ENCODE measurements at places on chromosomes 5 and 9. TPM values are rescaled to one million over a fixed set of nuclear protein-coding genes. Genes with fewer than 3 reads are reported as not detected.

The EDIL3 gene
- 28.8 TPM for total RNA-seq

The IL17B gene
- not detected for total RNA-seq

The SREK1IP1 gene
- total RNA-seq, result 23.5 TPM

The NR4A3 gene
- total RNA-seq, result 0.22 TPM

The C9orf85 gene
- total RNA-seq, result 11.3 TPM

The FGF18 gene
- not detected for total RNA-seq

The PAEP gene
- not detected for total RNA-seq

The COL15A1 gene
- total RNA-seq, result not detected

The PCYOX1L gene
- 23.3 TPM for total RNA-seq

The BARHL1 gene
- not detected for total RNA-seq

The GPRIN1 gene
- 9.3 TPM for total RNA-seq

The CARD6 gene
- total RNA-seq, result 21.1 TPM

The PCDHA12 gene
- not detected for total RNA-seq

The CSF2 gene
- not detected for total RNA-seq

The HMGXB3 gene
- total RNA-seq, result 52.6 TPM

The OR1Q1 gene
- total RNA-seq, result not detected

- no peak for DNase-seq
These were observed 36.0 kb downstream of the MED27 start for GRCh38 chr9:132043708-132044107.

- DNase-seq, result no peak
These were observed 18.9 kb downstream of the PDE4D start for GRCh38 chr5:59874675-59875074.

- no peak for DNase-seq
These were observed 6.4 kb upstream of the RFK start for GRCh38 chr9:76400534-76401096.

GRCh38 chr5:111598996-111599395, 86.7 kb upstream of the STARD4 start:
- no peak for DNase-seq

DNA sequence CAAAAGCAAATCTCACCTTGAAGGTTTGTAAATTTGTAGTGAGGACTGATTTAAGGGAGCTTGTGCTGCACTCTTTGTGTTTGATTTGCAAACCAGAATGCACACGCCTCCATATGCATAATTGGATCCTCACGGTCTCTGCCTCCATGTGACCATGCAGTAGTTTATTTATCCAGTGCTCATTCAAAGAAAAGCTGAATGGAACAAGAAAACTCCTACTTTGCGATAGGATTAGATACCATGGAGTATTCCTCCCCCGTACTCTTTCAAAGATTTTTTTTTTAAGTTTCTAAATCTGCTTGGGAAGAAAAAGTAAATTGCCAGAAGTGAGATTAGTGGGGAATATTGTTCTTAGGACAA, 290.4 kb upstream of the TUT7 start:
- no peak for DNase-seq

DNA sequence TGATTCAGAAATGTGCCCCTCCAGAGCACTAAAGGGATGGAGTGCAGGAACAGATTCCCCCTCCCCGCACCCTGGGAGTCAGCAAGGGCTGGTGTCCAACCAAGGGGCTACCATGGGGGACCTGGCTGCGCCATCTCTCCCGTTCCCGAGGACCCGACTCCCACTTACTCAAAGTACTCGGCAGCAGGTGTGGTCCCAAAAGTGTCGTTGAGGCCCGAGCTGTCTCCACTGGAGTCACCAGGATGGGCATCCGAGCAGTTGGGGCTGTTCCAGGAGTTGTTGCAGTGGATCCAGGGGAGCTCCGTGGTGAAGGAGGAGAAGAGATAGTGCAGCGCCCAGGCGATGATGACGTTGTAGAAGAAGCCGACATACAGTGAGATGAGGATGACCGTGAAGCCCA, 12.9 kb downstream of the SLC6A3 start:
- DNase-seq, result no peak

- no peak for DNase-seq
These were observed 171.8 kb upstream of the PITX1 start for GRCh38 chr5:135205632-135206349.

DNA sequence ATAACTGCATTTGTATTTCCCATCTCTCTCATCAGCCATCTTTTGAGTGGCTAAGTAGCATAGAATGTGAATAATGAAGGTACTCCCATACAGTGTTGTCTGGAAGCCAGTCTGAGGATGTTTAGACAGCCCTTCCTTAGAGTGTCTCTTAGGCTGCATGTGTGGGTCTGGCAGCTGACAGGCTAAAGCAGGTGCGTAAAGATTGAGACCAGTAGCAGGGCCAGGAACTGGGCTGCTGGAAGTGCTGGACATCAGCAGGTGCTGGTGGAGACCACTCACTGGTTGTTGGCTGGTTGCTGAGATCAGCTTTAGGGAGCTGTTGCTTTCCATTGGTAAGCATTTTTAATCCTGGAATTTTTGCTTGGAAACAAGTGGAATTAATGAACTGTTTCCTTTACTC, 197.5 kb downstream of the PCSK5 start:
- no peak for DNase-seq

- no peak for DNase-seq
These were observed 31.8 kb downstream of the MAP1B start for GRCh38 chr5:72138943-72139521.

DNA sequence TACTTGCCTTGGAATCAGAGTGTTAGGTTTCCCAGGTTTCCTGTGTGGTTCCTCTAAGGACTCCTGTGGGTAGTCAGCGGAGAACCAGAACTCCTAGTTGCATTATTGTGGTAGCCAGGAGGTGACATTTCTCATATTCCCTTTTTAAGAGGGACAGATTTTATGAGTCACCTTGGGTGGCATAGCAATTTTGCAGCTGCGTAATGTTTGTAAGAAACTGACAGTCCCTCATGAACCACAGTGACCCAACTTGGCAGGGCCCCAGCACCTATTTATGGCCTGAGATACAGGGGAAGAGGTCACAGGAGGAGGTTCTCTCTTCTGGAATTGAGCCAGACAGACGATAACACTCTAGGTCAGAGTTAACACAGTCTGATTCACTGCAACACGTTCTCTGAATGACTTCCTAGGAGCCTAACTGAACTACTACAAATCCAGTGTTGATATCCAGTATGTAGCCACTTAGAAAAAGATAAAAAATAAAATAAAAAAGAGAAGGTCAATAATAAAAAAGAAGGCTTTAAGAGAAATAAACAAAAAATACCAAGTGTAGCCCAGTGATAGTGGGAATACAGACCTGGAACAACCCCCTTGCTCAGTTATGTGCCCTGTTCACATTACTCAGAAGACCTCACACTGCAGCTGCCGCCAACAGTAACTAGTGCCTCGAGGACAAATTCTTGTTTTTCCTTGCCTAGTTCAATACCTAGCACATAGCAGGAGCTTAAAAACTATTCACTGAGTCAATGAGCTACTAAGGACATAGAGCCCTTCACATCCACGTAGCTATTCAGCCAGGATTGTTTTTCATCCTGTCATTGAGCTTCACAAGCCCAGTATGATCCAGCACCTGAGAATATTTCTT, 50.7 kb upstream of the VLDLR start:
- peak; percentile 21 for DNase-seq

- DNase-seq, result no peak
These were observed 130.2 kb downstream of the PCSK5 start for GRCh38 chr9:76020652-76021051.

GRCh38 chr5:80816590-80816989, 143.6 kb upstream of the RASGRF2 start:
- DNase-seq, result no peak

DNA sequence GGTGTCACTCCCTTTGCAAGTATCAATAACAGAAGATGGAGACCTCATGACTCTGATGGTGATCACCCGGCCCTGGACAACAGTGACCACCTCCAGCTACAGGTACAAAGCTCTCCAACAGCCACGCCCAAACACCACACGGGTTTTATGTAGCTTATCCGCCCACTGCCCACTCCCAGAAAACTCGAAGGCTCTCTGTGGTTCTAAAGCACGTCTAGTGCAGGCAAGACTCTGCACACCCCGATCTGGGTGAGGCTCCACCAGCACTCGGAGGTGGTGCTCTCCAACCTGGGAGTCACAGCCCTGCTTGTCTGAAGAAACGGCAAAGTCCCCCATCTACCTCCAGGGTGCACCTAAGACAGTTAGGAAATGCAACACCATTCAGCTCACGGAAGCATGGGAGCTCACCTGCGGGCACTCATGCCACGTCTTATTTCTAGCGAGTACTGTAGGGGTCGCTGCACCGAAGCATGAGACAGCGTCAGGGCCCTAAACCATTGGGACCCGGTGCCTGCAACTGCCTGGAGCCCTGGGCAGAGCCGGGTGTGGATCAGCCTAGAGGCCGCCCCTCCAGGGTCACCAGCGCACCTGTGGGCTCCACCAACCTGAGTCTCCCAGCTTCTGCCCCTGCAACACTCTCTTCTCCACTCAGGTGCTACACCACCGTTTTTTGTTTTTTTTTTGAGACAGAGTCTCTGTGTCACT, 58.1 kb upstream of the ZNF354A start:
- no peak for DNase-seq

DNA sequence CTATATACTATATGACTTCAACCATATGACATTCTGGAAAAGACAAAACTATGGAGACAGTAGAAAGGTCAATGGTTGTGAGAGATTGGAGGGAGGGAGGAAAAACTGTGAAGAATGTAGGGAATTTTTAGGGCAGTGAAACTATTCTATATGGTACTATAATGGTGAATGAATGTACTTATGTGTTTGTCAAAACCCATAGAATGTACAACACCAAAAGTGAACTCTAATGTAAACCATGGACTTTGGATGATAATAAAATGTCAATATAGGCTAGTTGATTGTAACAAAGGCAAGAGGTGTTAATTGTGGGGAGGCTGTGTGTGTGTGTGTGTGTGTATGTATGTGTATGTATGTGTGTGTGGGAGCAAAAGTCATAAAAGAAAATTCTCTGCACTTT, 10.8 kb upstream of the STOM start:
- no peak for DNase-seq

- DNase-seq, result peak; percentile 83
These were observed 15.7 kb downstream of the TMEM8B start for GRCh38 chr9:35844628-35845270.

DNA sequence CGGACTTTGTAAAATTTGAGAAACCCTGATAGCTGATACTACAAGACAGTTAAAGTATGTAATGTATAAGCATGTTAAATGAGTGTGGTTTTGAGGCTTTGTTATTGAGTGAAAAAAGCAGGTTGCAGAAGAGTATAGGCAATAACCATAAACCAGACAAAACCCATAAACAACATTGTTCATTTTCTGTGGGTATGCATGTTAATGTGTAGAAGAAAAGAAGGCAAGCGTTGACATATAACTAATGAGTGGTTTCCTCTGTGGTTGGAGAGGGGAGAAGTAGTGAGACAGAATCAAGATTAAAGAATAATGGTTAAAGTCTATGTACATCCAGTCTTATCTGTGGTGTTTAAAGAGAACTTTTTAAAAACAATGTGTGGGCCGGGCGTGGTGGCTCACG, 26.2 kb downstream of the RAD23B start:
- DNase-seq, result no peak

- DNase-seq, result no peak
These were observed 137.5 kb downstream of the GNA14 start for GRCh38 chr9:77510666-77511065.

DNA sequence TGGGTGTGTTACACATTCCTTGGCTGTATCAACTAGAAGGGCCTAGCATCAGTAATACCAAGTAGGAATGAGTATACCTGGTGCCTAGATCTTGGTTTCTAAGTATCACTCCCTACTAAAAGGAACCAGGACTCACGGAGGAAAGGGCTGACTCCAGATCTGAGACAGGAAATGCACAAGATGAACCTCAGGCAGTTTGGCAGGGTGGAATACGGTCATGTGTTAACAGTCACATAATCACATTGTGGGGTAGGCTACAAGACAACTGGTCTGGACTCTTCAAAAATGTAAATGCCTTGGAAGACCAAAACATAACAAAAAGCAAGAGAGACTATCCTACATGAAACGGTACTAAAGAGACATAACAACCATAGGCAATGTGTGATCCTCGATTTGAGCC, 158.8 kb downstream of the CRB2 start:
- DNase-seq, result no peak

DNA sequence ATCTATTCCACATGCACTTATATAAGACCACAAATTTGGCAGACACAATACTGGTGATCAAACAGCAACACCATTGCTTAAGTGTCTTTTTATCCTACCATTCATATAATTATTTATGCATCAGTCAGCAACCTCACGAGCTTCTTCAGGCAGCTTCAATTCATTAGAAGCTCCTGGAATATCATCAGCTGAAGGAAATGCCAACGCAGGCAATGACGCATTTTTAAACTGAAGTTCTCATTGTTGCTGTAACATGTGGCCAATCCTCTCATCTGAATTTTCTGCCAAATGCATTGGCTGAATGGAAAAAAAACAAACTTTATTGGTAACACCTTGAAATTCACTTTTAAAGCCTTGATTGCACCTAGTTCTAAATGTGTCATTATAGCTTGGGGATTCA, 376.4 kb upstream of the RGMB start:
- DNase-seq, result peak; percentile 11

DNA sequence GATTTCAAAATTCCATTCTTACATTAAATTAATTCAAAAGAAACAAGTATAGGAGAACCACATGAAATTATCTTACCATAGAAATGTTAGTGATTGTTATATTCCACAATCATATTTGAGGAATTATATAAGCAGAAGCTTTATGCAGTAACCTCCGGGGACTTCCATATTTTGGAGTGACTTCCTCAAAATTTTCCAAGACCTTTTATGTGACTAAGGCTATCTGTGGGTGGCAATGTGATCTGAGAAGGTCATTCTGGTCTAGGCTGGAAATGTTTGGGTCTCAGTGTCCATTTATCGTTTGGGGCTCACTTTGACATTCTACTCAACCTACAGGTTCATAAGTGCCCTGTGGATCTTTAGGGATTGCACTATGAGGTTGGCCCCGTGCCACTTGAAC, 776.6 kb downstream of the CDH12 start:
- DNase-seq, result no peak

- no peak for DNase-seq
These were observed 41.7 kb upstream of the RPS23 start for GRCh38 chr5:82319651-82320376.

- peak; percentile 84 for DNase-seq
These were observed 46.6 kb downstream of the CFAP95 start for GRCh38 chr9:69867081-69867814.

- DNase-seq, result no peak
These were observed 28.1 kb upstream of the DAB2 start for GRCh38 chr5:39452846-39453245.

Data from endothelial cell of umbilical vein (primary cell).